ENCODE measurements at places on chromosomes 3 and 15.
A peak's percentile ranks its signal among the peaks of the same experiment; 100 is the strongest.

DNA sequence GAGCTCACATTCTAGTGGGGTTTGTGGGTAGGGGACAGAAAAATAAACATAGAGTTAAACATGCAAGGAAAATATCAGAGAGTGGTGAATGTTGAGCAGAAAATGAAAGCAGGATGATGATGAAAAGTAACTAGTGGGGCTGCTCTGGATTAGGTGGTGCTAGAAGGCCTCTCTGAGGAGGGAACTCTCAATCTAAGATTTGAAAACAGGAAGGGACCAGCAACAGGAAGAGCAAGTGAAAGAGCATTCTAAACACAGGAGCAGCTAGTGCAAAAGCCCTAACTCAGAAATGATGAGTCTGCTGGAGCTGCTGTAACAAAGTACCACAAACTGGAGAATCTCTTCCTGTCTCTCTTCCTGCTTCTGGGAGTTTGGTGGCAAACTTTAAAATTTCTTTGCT, 468.6 kb upstream of the AGTR1 start:
- no peak for DNase-seq

DNA sequence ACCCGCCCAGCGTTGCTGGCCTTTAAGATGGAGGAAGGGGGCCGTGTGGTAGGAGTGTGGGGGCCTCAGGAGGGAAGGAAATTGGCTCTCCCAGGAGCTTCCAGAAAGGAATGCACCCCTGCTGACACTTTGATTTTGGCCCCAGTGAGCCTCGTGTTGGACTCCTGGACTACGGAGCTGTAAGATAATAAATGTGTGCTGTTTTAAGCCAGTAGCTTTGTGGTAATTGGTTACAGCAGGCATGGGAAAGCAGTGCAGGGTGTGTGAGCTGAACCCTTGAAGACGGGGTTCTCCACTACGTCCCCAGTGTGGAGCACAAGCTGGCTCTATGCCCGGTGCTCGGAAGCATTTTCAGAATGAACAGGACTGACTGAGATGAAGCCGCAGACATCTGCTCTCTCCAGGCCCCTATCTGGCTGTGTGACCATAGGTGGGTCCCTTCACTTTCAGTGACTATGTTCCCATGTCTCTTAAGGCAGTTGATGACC, 22.9 kb upstream of the CGNL1 start:
- no peak for DNase-seq

GRCh38 chr15:34644061-34644460, 60.6 kb upstream of the GOLGA8B start:
- DNase-seq: no peak

DNA sequence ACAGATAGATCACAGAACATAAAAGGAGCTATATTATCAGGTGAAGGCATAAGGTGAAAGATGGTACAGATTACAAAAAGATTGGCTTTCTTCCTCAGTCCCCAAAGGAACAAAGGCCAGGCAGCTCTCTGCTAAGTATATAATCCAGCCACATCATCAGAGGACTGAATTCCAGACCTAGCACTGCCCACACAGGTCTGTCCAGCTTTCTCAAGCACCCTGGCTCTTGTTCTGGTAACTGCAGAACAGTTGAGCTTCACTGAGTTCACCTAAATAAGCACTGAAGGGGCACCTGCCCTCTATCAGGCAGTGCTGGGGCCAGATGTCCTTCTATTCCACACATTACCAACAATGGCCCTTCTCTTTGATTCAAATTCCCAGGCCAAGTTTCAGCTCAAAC, 6.3 kb downstream of the DUOXA1 start:
- no peak for DNase-seq

DNA sequence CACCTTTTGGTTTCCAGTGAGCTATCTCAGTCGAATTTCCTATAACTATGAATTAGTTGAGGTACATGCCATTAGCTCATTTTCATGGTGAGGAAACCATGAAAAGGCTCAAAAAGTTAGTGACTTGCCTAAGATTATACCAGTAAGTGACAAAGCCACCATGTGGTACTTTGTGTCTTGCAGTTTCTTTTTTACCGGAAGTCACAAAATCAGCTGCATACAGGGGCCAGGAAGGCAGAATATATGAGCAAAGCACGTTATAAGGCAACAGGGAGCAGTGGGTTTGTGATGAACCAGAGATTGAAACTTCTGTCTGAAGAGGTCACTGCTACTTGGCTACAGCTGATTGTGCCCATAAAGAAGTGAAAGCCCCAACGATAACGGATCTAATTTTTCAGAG, 50.3 kb downstream of the CMTM8 start:
- no peak for DNase-seq

DNA sequence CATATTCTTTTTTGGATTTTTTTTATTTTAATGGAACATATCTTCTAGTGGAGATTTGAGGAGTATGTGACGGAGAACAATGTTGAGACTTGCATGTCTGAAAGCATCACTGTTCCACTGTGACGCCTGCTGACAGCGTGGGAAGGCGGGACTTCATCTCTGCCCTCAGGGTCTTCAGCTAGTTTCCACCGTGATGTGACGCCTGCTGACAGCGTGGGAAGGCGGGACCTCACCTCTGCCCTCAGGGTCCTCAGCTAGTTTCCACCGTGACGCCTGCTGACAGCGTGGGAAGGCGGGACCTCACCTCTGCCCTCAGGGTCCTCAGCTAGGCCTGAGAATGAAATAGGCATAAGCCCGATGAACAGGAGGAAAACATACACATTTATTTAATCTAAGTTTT, 70.7 kb downstream of the LMLN start:
- DNase-seq: no peak

- DNase-seq: no peak
Observed at GRCh38 chr3:12633108-12633507, 30.8 kb downstream of the RAF1 start.

GRCh38 chr3:52288674-52289073, 1.0 kb downstream of the GLYCTK start:
- no peak for DNase-seq

DNA sequence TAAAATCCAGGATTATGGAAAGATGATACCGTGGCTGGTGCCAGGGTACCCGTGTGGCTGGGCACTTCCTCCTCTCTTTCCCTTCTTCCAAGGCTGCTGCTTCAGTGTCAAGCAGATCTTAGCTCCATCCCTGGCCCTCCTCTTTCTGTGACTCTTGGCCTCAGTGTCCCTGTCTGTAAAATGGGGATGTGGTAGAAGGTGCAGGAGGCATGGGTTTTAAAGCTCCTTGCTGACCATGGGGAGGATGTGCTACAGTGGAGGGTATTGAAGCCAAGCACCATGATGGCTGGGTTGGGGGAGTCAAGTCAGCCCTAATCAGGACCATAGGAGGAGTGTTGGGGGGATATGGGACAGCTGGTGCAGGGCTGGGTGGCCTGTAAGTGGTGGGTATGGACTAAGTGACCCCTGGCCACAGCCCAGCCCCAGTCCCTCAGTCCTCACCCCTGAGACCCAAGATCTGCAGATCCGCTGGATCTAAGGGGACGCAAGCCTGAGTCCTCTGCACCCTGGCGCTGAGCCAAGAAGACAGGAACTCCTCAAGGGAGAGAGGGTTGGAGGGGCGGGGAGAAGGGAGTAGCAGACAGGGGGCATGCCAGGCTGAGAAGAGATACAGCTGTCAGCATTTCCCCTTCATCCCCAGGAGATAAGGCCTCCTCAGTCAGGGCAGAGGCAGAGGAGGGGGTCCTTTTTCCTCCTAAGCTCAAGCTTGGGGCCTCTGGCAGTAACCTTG, 12.0 kb downstream of the PTH1R start:
- DNase-seq: no peak

DNA sequence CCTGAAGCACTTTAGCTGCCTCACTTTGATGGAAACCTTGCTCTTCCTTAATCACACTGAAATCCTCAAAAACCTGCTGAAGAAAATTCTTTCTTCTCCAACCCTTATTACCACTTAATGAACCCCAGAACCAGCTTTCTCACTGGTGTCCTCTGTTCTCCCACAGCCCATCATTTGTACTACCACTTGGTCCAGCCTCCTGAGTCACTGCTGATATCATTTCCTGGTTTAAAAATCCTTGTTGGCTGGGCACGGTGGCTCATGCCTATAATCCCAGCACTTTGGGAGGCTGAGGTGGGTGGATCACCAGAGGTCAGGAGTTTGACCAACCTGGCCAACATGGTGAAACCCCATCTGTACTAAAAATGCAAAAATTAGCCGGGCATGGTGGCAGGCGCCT, 418.6 kb upstream of the KCNMB2 start:
- DNase-seq: no peak

GRCh38 chr3:197511130-197511529, 44.6 kb downstream of the BDH1 start:
- no peak for DNase-seq

DNA sequence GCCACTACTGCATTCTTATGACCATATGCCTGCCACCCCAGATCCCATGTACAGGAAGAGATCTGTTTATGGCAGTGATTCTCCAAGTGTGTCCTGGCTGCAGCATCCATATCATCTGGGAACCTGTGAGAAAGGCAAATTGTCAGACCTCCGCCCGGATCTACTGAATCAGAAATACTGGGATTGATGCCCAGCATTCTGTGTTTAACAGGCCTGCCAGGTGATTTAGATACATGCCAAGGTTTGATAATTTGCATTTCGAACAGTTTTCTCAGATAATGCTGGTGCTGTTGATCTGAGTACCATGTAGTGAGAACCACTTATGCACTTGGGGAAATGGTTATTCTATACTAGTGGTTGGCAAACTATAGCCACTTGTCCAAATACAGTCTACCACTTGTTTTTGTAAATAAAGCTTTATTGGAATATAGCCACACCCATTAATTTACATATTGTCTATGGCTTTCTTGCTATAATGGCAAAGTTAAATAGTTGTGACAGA, 165.4 kb downstream of the SSR3 start:
- no peak for DNase-seq

DNA sequence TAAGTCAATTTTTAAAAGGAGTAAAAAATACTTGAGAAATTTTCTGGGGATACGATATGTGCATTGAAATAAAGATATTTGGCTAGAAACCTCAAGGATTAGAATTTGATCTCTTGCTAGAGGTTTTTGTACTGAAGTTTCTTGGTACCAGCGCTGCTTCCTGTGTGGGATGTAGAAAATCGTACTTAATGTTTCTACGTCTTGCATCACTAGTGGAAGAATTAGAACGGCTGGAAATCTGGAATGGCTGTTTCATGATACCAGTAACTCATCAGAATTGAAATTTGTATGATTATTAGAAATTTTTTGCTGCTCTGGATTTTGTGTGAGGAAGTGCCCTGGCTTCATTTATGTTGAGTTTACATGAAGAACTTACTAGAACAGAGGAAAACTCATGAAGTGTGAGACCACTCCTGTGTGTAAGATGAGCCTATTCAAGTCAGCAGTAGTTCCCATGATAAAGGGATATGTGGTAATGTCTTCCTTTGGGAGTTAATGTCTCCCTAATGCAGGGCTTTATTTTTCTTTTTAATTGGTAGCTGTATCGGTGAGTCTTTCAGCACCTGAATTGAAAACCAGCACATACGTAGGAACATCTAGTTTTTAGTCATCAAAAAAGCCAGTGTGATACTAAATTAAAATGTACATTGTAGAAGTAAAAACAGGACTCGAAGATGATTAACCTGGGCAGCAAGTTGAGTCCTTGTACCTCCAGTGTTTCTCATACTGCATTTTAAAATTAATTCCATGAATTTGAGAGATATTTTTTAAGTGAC, 3.2 kb downstream of the KBTBD8 start:
- DNase-seq: no peak

DNA sequence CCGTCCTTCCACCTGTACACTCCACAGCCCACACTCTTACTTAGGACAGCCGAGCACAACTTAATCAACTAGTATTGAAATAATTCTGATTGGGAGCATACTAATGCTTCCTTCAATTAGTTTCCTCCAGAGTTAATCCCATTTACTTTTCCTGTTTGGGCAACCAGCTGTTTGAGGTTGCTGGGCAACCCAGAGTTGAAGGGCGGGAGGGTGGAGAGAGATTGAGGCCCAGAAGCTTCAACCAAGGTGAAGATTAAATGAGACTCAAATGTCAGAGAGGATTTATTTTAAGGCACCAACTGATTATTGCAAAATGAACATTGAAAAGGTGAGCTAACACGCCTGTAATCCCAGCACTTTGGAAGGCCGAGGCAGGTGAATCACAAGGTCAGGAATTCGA, 428.5 kb upstream of the SEMA6D start:
- no peak for DNase-seq

DNA sequence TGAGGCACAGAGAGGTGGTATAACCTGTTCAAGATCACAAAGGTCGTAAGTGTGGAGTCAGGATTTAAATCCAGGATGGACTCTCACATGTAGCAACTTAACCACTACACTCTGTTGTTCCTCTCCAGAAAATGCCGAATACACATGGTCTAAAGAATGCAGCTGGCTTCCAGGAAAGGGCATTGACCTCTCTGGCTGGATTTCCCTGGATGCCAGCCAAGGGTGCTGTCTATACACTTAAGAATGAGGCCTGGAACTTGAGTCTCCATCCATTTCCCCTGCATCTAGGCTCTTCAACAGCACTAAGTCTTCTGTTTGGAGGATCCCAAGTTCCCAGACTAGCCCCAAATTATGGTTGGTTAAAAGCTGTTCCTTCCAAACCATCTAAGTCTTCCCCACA, 60.5 kb downstream of the CERS3 start:
- no peak for DNase-seq

- peak; percentile 37 for DNase-seq
Observed at GRCh38 chr3:141231952-141232823, 563 bp downstream of the PXYLP1 start.

DNA sequence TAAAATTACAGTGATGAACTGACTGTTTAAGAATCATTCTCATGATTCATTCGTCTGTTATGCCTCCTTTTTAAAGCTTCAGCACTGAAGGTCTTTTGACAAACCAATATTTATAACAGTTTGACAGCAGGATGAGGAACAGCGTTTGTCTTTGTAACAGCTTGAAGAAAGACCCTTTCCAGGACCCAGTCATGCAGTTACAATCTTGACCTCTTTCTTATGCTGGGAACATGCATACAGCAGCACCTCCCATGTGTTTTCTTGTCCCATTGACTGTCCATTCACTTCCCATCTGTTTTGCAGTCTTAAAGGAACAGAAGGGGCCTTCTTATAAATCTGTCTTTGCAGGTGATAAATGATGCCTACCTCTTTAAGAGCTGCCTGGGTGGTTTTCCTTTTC, 87.2 kb downstream of the OPA1 start:
- DNase-seq: no peak

DNA sequence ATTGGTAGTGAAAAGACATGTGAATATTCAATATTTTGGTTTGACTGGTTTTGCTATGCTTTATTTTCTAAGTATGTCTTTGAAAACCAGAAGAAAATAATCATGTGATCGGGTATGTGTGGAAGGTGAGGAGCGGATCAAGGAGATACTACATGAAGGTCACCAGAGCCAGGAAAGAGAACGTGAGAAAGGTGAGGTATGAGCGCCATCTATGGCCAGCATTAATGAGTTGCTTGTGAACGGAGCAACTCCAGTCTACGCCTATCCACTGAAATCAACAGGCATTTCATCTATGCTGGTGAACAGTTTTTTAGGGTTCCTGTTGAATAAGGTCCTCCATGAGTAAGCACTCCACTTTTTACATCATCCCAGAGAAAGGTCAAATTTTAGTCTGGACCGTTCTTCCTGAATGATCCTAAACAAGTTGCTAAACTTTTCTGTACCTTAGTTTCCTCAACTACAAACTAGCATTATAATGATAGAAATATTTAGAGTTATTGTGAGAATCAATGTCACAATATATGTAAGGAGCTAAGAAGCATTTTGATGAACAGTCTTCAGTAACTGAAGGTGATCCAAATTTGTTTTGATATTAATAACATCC, 1435.2 kb upstream of the CADM2 start:
- peak; percentile 67 for DNase-seq
